NCI-H2227 treated with DMSO at 0.1 percent for 48 hours (cell line): ENCODE measurements at places on chromosomes 3 and 15.

DNA sequence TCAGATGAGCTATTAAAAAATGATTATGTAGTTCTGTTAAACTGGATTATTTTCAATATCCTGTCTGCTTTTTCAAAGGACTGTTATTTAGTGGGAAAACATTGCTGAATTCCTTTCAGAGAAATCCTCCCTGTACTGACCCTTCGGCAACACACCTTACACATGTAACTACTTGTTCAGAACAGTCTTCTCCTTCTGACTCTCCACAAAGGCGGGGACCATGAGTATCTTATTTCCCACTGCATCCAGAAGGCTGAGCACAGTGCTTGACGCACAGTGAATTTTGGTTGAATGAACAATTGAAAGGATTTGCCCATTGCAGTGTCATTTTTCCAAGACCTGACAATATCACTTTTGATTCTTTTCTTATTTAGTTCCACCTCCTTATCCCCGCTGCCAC, 23.1 kb upstream of the CFAP161 start:
- DNase-seq, result no peak

DNA sequence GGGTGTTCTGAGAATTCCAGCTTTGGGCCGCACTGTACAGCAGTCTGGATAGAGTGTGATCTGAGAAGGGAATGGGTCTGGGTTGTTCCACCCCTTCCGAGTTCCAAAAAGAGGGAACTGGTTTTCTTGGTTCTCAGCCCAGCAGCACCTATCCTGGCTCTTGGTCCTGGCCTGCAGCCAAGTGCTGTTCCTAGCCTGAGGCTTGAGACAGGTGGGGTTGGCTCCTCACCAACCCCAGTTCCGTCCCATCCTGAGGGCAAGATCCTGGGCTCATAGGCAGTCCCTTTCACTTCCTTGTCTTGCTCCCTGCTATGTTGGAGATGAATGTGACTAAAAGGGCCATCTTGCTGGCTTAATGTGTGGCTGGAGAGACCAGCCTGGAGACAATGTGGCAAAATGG, 15.2 kb downstream of the IVD start:
- DNase-seq, result no peak

GRCh38 chr15:83323296-83323711, 38.8 kb upstream of the BNC1 start:
- DNase-seq, result no peak

DNA sequence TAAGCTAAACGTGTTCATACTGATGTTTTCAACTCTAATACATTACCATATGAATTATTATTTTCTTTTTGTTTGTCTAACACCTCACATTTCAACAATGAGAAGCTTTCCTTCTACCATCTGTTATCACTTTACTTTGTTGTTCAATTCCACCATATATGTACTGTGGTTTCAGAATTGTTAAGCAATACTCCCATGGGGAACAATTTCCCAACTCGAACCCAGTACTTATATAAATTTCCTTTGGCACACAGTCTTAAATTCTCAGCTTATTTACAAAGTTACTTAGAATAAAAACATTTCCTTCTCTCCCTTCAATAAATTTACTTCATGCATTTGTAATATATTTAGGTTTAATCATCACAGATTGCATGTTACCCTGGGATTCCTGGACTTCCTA, 1764.4 kb downstream of the OTOL1 start:
- no peak for DNase-seq

GRCh38 chr3:36918050-36918449, 26.8 kb downstream of the TRANK1 start:
- no peak for DNase-seq

- DNase-seq, result no peak
These were observed 154.4 kb downstream of the CHL1 start for GRCh38 chr3:350871-351371.

DNA sequence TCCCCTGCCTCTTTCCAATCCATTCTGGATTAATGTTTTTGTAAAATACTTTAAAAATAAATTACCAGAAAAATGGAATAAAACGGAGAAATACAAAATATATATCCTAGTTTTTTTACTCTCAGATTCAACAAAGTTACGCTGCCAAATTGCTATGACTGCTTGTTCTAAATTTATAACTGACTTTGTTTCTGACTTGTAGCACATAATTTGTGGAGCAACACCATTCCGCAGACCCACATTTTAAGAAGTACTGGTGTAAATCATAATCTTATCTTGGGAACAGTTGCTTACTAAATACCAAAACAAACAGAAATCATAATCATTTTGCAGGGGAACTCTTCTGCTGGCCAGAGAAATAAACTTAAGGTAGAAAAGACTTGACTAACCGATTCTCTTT, 339.4 kb upstream of the CBLB start:
- no peak for DNase-seq
